RPMI7951 (cell line): ENCODE measurements at places on chromosomes 11 and 22.

DNA sequence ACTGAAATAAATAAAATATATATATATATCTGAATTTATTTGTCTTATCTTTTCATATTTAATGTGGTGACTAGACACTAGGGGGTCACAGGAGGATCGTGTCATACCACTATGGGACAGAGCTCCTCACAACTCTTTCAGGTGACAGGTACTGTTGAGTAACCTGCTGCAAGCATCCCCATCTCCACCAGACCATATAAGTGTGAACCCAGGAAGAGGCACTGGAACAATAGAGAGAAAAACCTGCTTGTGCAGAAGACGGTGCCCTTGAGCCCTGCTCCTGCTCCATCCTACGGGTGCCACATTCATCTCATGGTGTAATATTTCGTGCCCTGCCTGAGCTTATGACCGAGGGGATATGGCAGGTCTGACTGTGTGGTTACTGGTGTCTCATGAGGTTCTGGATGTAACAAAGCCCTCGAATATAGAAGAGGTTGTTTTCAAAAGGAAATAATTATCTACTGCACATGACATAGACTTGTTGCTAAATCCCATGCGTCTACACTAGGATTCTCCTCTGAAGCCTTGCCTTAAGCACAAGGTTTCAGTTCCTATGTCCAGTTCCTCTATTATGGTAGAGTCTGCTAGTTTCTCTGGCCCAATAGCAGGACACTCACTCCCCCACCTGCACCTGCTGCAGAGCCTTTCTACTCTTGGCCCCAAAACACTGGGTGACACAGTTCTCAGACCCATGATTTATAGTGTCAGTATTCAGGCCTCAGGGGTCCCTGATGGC is 70.4 kb downstream of the GGTLC2 start:
- no peak for DNase-seq

- peak; percentile 92 for DNase-seq
These were observed 93.8 kb upstream of the BLID start for GRCh38 chr11:122209619-122210366.

- DNase-seq, result no peak
These were observed 10.7 kb downstream of the RTN4R start for GRCh38 chr22:20257212-20258020.

- DNase-seq, result no peak
These were observed 37.1 kb upstream of the SWAP70 start for GRCh38 chr11:9626496-9627394.

GRCh38 chr11:60307507-60308195 is 19.4 kb upstream of the MS4A6E start:
- DNase-seq, result no peak

DNA sequence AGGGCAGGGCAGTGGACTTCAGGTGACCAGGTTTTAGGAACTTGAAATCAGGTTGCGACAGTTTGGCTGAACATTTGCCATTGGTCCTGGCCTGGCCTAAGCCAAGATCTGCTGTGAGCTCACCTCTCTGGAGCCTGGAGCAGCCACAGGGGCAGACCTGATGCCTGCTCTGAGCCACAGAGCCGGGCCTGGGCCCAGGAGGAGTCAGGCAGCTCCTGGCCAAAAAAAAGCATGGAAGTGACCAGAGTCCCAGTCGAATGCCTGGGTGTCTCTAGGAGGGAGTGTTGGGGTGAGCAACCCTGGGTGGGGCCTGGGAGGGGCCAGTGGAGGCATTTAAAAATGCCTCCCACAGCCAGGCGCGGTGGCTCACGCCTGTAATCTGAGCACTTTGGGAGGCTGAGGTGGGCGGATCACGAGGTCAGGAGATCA is 6.0 kb upstream of the OMP start:
- no peak for DNase-seq

DNA sequence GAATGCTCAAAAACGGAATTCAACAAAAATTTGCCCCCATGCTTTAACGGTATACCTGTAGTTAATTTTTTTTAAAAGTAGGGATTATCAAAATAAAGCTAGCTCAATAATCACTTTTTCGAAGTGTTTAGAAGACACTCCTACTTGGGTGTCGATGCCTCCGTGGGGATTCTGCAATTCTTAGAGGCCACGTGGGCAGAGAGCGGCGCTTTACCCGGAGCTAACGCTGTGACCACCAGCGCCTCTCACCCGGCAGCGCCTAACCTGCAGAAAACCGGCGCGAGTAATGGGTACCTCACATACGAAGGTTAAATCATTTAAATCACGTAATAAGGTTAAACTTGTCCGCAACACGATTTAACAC is 583 bp downstream of the TAF1D start:
- DNase-seq, result peak; percentile 65

- DNase-seq, result no peak
These were observed 5.4 kb downstream of the ARFGAP2 start for GRCh38 chr11:47171061-47171838.

DNA sequence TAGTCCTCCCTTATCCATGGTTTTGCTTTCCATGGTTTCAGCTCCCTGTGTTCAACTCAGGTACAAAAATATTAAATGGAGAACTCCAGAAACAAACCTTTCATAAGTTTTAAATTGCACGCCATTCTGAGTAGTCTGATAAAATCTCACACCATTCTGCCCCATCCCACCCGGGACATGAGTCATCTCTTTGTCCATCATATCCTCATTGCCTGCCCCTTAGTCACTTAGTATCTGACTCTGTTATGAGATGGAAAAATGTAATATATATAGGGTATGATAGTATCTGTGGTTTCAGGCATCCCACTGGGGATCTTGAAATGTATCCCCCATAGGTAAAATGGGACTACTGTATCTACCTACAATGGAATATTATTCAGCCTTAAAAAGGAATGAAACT is 35.5 kb upstream of the FGF3 start:
- peak; percentile 62 for DNase-seq

DNA sequence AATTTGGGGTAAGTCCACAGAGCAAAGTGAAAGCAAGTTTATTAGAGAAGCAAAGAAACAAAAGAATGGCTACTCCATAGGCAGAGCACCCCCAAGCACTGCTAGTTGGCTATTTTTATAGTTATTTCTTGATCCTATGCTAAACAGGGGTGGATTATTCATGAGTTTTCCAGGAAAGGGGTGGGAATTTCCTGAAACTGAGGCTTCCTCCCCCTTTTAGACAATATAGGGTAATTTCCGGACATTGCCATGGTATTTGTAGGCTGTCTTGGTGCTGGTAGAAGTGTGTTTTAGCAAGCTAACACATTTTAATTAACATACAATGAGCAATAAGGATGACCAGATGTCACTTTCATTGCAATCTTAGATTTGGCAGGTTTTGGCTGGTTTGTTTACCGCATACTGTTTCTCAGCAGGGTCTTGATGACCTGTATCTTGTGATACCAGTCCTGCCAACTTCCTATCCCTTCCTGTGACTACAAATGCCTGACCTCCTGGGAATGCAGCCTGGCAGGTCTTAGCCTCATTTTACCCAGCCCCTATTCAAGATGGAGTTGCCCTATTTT is 937 bp upstream of the C1QTNF6 start:
- no peak for DNase-seq

DNA sequence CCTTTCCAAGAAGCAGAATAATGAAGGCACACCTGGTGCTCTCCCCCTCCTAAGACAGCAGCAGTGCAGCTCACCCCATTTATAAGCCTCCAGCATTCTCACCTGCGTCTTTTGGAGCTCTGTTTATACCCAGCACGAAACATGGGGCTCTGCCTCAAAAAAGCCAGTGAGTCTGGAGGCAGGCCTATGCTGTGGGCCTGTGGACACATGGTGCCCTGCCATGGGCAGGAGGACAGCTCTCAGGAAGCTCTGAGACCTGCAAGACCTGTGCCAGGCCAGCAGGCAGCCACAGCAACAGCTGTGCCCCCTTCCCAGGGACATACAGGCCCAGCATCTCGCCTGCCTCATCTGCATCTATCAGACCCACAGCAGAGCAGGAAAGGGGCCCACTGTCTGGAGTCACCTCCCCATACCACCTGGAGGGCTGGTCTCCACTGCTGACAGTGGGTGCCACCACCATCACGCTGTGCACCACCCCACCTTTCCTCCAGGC is 64.2 kb downstream of the DGCR2 start:
- no peak for DNase-seq

GRCh38 chr22:44882226-44882905 is 127.4 kb downstream of the PHF21B start:
- DNase-seq, result no peak

DNA sequence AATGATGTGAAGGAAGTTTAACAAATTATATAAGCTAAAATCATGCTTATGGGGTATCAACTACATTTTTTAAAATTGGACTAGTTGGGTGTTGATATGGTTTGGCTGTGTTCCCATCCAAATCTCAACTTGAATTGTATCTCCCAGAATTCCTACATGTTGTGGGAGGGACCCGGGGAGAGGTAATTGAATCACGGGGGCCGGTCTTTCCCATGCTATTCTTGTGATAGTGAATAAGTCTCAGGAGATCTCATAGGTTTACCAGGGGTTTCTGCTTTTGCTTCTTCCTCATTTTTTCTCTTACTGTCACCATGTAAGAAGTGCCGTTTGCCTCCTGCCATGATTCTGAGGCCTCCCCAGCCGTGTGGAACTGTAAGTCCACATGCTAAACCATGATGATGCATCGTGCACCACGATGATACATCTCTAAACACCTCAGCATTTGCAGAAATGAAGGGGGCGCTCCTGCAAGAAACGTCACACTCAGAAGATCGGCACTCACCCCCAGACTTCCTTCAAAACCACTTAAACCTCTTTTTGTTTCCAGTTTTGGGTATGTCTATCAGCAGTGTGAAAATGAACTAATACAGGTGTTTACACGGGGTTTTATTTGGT is 340.0 kb downstream of the SHANK2 start:
- DNase-seq, result no peak

DNA sequence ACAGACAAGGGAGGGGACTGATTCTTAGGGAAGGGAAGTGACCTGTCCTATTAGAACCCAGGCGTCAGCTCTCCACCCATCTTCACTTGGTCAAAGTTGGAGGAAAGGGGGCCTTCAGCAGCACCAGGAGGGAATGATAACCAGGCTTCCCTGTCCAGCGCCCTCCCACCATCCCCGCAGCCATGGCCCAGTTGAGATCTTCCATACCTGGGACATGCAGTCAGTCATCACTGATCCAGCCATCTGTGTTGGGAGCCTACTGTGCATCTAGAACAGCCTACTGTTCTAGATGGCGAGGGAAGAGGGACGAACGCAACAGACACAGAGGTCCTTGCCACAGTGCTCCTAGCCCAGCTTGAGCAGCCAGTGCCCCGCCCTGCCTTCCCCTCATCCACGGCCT is 40.6 kb downstream of the PDGFB start:
- DNase-seq, result no peak

DNA sequence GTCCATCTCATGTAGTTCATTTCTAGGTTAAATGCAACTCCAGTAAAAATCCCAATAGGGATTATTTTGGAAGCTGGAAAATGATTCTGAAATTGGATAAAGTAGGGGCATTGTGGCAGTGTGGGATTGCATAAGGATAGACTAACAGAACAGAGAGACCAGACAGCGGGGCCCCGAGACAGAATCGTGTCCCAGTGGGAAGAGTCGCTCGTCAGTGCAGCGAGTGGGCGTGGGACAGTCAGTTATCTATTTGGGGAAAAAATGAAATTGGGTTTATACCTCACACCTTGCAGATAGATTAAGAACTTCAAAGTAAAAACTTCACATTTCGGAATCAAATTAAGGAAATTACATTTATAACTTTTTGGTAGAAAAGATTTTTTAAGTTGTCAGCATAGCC is 10.6 kb downstream of the SART1 start:
- no peak for DNase-seq

DNA sequence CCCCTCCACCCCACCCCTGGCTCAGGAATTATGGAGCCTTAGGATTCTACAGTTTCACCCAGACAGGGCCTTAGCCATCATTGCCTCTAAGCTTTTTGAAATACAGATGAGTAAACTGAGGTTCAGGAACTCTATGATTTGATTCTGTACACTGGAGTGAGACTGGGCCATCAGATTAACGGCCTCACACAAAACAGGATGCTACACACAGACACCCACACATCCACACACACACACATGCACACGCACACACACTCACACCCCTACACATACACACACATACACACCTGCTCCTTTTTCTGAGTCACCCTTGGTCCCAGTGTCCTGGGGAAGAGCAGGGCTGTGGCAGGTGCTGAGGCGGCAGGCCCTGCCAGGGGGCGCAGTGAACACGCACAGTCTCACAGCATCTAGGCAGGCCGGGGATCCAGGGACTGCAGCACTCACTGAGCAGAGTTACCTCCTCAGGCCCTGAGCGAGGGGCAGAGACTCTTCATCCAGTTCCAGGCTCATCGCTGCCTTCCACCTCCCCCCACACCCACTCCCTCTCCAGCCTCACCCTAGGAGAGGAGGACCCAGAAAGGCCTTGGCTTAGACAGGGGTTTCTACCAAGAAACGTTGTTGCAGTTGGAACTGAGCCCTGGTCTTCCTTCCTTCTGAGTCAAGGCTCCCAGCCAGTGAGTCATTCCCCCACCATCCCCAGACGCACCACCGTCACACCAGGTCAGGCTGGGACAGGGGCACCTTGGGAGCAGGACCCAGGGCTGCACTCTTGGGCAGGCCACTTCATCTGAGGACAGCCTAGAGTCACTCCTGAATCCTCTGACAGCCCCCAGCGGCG is 89.8 kb upstream of the PARVA start:
- DNase-seq, result peak; percentile 94

GRCh38 chr11:59394186-59394585 is 32.0 kb downstream of the OR5A2 start:
- no peak for DNase-seq

- DNase-seq, result no peak
These were observed 77.4 kb downstream of the HIPK3 start for GRCh38 chr11:33334627-33335026.

- no peak for DNase-seq
These were observed 69.6 kb downstream of the LARGE1 start for GRCh38 chr22:33850724-33851123.

DNA sequence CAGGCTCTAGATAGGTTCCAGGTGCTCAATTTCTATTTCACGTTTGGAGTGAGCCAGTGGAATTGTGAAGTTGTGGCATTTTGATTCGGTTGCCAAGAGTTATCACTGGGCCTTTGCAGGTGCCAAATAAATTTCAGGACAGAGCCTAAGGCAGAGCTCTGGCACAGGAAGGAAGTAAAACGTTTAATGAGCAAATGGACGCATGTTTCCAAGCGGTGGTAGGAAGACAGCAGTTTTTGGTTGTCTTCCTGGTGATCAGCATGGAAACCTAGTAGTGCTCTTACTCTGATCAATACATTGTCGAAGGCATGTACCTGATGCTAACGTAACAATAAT is 452 bp downstream of the BIRC3 start:
- no peak for DNase-seq

DNA sequence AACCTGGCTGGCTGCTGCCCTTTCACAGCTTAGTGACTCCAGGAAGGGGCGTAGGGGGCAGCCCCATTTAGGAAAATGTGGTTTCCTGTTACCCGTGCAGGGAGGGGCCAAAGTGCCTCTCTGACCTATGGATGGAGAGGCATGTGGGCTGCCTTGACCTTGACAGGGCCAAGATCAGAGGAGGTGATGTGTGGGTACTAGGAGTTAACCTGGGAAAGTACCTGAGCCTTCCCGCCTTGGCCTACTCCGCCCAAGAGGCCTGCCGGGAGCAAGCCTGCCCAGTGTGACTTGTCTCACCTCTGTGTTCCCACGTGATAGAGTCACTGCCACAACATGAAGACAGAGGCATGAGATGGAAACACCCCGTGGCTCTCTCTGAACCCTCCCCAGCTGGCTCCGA is 33.4 kb downstream of the GRAMD4 start:
- DNase-seq, result no peak
